ENCODE measurements at places on chromosomes 3 and 15.

DNA sequence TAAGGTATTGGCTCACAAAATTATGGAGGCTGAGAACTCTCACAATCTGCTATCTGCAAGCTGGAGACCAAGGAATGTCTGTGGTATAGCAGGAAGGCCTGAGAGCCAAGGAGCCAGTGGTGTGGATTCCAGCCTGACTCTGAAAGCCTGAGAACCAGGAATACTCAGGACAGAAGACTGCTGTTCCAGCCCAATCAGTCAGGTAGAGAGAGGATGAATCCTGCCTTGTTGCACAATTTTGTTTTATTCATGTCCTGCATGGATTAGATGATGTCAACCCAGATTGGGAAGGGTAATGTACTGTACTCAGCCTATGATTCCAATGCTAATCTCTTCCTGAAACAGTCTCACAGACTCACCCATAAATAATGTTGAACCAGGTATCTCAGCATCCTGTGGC is 312.4 kb upstream of the KCNMB2 start:
- no peak for DNase-seq

- DNase-seq, result no peak
These were observed 24.9 kb downstream of the SLCO2A1 start for GRCh38 chr3:134004841-134005240.

- no peak for DNase-seq
These were observed 38.8 kb downstream of the LMCD1 start for GRCh38 chr3:8540456-8540855.

DNA sequence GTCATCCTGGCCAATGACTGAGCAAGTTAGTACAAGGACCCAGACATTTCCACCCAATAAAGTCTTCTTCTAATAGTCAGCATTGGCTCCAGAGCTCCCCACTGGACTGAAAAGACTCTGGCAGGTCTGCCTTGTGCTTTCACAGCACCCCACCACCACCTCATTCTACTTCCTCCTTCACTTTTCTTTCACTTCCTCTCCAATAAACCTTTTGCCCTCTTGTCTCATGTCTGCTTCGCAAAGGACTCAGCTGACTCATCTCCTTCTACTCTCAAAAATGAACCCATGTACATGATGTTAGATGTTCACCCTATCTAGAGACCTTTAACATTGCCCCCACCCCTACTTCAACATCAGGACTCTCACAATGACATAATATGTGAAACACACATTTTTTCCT is 181.0 kb upstream of the PPP2R3A start:
- DNase-seq, result no peak

DNA sequence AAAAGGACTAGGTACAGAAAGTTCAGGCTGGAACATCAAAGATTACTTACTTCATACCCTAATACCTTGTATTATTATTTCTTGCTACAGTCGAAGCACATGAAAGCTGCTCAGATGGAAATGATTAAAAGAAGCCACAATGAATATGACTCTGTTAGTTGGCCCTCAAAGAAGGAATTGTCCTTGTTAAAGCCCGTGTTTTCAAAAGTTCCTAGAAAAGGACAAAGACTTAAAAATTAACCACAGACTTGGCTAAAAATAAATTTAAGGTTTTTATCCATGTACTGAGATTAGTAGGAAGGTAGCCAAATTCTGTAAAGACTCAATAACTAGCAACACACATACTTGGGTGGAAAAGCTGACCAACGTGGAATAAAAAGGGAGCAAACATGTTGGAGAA is 251.0 kb upstream of the RARB start:
- DNase-seq, result no peak

DNA sequence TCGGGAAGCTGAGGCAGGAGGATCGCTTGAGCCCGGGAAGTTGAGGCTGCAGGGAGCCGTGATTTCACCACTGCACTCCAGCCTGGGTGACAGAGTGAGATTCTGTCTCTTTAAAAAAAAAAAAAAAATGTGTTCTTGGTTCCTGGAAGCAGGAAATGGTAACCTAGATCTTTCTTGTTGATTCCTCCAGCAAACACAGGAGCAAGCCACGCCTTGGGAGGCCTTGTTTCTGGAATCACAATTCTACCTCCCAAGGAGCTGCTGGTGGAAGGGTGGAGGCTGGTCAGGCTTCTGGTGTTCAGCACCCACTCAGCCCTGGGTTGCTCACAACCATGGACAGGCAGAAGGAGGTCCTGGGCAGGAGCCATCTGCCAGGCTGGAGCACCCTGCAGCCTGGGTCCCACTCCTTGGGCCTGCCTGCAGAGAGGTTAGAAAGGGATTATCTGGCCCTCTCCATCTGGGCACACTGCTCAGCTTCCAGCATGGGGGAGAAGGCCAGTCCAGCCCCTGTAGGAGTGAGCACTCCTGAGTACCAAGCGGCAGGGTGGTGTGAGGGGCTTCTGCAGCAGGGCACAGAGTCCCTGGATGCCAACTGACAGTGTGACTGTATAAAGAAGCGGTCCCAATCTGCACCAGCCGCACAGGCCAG is 65.6 kb downstream of the ABTB1 start:
- DNase-seq, result no peak

- DNase-seq, result no peak
These were observed 62.2 kb downstream of the TLNRD1 start for GRCh38 chr15:81062937-81063336.

DNA sequence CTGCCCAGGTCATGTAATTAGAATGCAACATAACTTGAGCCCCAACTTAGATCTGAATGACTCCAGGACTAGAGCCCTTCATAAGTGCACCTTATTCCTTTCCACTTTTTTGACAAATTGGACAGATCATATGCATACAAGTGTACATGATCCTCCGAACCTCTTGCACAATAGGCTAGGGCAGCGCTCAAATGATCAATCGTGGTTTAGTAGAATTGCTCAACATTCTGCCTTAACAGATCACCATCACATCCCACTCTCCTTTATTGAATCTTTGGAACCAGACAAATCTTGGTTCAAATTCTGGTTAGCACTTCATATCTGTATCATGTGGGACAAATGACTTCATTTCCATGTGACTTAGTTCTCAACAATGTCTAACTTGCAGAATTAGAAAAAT is 106.8 kb upstream of the CDIN1 start:
- no peak for DNase-seq

GRCh38 chr3:26087751-26088150 is 297.9 kb downstream of the OXSM start:
- DNase-seq, result no peak

GRCh38 chr15:62914461-62915079 is 128.0 kb upstream of the TPM1 start:
- no peak for DNase-seq

- DNase-seq, result no peak
These were observed 527.4 kb downstream of the SI start for GRCh38 chr3:164550857-164551256.

DNA sequence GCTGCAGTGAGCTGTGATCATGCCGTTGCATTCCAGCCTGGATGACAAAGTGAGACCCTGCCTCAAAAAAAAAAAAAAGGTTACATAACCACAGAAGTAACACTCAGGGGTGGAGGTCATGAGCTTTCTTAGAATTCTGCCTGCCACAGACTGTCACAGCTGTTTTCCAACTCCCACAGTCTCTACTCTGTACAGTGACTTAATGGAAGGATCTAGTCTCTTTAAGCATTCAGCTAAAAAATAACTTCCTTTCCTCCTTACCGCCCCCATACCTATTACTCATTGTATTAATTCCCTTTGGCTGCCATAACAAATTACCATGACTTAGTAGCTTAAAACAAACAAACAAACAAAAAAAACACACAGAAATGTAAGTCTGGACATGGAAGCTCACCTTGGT is 99.6 kb upstream of the UBE2E1 start:
- no peak for DNase-seq

DNA sequence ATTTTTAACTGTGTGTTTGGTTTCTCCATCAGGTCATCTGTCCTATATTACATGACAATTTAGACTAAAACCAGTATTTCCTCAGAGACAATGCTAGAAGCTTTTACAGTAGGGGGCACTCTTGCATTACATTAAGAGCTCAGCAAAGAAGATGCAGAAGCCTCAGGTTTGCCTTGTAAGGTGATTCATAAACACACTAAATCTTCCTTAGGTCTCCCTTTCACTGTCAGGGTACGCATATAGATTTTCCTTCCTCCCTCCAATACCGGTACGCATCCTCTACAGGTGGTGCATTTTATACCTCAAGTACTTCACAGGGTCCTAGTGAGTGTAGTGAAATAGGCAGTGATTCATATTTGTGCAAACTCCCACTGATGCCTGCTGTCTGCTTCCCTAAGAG is 46.5 kb downstream of the CD86 start:
- no peak for DNase-seq

DNA sequence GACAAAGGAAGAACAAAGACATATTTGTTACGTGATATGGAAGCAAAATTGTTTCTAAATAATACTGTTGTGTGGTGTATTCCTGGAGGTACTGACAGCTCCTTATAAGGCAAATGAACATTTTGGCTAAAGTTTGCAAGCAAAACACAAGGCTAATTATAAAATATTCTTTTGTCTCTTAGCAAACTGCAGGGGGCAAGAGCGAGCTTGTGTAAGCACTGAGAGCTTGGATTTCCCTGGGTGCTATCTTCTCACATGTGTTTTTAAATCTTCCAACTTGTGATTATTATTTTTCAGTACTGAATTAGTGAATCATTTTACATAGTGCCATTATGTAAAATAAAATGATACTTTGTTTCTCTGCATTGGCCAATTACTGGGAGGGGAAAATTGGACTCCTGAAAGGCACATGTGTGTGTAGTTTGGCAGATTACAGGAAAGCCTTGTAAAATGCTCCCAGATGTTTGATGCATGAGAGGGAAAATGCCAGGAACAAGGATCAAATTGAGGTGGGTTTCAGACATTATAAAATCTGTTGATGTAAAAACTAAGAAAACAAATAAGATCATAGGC is 611.5 kb downstream of the AGBL1 start:
- no peak for DNase-seq

DNA sequence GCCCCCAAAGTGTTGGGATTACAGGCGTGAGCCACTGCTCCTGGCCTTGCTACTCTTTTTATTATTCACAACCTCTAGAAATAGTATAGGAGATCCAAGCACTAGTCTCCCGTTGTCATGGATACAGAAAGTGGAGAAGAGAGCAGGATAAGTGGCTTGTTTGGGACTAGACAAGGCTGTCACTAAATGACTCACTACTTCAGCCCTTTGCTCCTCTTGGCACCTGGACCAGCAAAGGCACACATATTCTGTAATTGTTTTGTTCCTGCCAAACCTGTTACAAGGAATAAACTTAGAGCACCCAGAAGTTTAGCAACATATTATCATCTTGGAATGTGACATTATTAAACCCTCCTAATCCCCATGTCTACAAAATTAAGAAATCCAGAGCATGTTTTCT is 427.2 kb upstream of the THBS1 start:
- no peak for DNase-seq

GRCh38 chr15:43932907-43933306 is 106.1 kb downstream of the WDR76 start:
- DNase-seq, result no peak

DNA sequence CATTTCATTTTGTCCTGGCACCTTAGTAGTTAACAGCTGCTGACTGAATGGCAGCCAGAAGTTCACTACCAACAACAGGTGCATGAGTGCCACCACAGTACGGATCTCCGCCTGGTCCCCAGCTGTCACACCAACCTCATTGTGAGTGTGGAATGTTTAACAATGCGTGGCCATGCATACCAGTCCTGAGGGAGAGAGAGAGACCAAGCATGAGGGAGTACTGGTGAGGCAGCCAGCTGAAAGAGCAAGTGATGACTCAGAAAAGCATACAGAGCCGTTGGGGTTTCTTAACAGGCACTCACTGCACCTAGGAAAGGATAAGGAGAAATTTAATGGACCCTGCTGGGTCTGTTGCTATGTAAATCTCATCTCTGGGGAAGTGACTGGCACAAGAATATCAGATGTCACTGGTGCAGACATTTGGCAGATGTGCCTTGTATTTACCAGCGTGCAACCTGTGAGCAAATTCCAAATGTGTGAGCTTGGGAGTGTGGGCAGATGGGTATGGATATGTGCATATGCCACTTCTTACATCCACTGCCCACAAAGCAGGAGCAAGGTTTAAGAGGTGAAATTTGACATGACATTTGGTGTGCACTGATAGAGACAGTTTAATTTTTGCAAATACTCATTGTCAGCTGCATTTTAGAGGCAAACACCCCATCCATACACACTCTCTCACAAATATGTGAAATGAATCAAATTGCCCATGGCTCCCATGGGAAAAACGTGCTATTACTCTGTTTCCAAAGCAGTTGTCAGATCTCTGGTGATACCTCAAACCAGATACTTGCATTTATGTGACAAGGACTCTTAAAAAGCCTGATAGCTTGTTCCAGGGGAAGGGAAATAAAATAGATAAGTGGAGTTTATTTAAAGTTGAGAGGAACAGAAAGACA is 245.2 kb upstream of the ARPP21 start:
- DNase-seq, result no peak

- DNase-seq, result no peak
These were observed 221.5 kb upstream of the TBL1XR1 start for GRCh38 chr3:177418787-177419186.

DNA sequence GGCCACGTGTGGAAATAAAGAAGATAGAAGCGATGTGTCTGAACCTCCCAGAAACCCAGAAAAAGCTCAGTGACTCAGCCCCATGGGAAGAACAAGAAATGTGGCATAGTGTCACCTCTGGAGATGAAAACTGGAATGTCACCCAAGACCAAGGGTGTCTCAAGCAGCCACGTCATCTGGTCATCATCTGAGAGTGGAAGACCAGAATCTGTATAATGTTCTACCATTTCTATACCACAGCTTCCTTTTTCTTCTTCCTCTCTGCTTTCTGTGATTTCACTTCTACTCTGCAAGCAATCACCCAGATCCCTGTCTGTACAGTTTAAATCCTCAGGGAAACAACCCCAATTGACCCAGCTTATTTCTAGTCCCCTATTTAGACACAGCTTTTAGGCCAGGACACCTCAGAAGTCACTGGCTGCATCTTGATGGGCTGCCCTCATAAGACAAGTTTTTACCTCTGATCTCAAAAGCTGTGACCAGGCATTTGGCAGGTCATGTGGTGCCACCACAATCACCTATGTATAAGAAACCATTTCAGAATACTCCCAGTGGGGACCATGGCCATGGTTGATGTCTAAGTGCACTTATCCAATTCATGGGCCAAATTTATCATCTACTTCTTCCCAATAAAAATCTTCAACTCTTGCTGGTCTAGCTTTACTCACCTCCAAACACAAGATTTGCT is 278.5 kb upstream of the UMPS start:
- no peak for DNase-seq

DNA sequence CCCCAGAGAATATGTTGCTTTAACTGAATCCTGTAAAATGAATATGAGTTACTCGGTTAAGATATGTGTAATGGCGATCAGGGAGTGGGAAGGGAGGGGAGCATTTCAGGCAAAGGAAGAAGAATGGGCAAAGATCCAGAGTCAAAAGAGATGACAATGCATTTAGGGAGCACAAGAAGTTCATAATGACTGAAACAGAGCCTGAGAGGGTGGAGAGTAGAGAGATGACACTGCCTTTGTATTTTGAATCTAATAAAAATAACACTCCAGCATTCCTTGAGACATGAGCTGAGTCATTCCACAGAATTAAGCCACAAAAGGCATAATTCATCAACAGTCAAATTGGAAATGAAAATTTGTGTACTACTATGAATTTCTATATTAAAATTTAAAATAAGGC is 105.3 kb upstream of the PEX5L start:
- DNase-seq, result no peak

- DNase-seq, result no peak
These were observed 77.5 kb downstream of the CHDH start for GRCh38 chr3:53768478-53769459.

All from stimulated activated CD4-positive, alpha-beta T cell treated with anti-CD3 and anti-CD28 coated beads, Interleukin-2, amount 100 ng/mL, for 48 hours (primary cell).